ENCODE measurements at places on chromosomes 12 and 14.

- no peak for ATAC-seq
These were observed 15.0 kb downstream of the CCND2 start for GRCh38 chr12:4288296-4289131.

GRCh38 chr14:87002776-87003175 is 990.2 kb downstream of the GALC start:
- ATAC-seq, result no peak

DNA sequence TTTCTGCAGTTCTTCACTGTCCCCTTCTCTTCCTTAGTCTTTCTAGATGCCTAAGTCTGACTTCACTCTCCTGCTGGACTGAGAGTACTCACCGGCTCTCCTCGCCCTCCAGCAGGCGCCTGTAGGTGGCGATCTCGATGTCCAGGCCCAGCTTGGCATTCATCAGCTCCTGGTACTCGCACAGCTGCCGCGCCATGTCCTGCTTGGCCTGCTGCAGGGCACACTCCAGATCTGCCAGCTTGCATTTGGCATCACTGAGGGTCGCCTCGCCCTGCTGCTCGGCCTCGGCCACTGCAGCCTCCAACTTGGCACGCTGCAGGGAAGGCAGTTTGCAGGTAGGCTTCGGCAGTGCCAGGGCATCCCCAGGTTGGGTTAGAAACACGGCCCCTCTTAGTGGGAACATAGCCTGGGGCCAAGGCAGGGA is 5.2 kb downstream of the KRT84 start:
- ATAC-seq, result no peak

DNA sequence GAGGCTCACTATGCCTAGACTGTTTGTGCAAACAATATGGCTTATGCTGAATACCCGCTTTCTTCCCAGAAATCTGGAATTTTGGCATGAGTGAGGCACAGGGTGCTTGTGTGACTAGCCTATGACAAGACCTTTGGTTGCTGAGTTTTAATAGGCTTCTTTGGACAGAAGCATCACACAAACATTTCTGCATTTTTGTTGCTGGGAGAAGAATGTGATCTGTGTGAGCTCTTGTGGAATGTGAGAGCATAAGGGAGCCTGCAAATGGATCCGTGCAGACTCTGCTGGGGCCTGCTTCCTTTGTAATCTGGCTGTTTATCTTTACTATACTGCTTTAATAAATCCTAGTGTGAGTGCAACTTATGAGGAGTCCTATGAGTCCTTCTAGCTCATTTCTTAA is 83.0 kb upstream of the ZDHHC17 start:
- no peak for ATAC-seq

- ATAC-seq, result no peak
These were observed 266.3 kb downstream of the ZFP36L1 start for GRCh38 chr14:68526512-68527091.

- ATAC-seq, result peak; percentile 94
These were observed 15.9 kb upstream of the LRRK2 start for GRCh38 chr12:40208707-40209446.

- no peak for ATAC-seq
These were observed 130.8 kb downstream of the EFCAB11 start for GRCh38 chr14:89823743-89824142.

DNA sequence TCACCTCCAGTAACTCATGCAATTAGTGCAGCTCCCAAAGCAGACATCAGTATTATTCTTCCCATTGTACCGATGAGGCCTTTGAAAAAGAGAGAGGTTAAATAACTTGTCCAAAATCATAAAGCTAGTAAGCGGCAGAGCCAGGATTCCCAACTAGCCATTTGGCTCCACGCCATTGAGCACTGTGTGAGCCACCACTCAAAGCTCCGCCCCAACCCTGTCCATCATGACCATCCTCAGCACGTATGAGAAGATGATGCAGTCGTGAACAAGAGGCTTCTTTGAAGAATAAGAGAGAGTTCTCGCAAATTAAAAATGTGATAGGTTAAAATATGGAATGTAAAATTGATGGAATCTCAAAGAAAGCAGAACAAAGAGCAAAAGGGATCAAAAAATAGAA is 14.6 kb downstream of the CLMN start:
- no peak for ATAC-seq

GRCh38 chr14:59890676-59891075 is 20.1 kb upstream of the RTN1 start:
- no peak for ATAC-seq

DNA sequence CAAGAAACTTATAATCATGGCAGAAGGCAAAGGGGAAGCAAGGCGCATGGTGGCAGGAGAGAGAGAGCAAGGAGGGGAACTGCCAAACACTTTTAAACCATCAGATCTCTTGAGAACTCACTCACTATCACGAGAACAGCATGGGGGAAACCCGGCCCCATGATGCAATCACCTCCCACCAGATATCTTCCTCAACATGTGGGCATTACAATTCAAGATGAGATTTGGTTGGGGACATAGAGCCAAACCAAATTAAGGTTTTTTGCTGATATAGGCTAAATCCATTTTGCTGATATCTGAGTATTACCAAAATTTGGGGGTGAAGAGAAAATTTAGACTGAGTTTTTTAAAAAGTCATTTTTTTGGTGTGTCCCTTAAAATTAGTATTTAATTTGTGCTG is 54.9 kb upstream of the TMX1 start:
- no peak for ATAC-seq

DNA sequence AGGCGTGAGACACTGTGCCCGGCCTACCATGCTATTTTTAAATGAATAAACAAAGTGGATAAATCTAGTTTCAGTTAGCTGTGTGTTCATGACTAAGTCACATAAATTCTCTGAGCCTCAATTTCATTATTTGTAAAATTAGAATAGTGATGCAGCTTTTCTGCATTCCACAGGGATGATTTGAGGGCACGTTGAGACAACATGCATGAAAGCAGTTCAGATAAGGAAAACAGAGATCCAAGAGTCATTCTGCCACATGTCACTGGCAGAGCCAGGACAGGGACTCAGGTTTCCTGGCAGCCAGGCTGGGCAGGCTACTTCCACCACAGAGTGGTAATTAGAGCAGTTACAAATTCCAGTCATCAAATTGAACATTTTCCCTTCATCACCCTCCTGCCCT is 2.9 kb upstream of the PPP4R4 start:
- no peak for ATAC-seq

- peak; percentile 99 for ATAC-seq
These were observed 21.0 kb upstream of the RIC8B start for GRCh38 chr12:106753526-106753925.

GRCh38 chr12:95848575-95849388 is 10.0 kb upstream of the SNRPF start:
- ATAC-seq, result no peak

DNA sequence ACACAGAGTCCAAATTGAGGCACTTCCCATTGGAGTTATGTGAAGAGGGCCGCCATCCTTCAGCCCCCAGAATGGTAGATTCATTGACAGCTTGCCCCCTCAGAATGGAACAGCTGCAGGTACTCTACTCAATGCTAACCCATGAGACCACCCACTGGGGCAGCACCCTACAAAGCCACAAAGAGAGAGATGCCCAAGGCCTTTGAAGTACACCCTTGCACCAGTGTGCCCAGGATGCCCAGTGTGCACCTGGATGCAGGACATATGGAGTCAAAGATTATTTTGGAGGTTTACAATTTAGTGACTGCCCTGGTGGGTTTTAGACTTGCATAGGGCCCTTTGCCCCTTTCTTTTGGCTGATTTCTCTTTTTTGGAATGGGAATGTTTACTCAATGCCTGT is 933.9 kb downstream of the SLC16A7 start:
- no peak for ATAC-seq

GRCh38 chr14:91509878-91510170 is 286 bp downstream of the PPP4R3A start:
- ATAC-seq, result peak; percentile 57

DNA sequence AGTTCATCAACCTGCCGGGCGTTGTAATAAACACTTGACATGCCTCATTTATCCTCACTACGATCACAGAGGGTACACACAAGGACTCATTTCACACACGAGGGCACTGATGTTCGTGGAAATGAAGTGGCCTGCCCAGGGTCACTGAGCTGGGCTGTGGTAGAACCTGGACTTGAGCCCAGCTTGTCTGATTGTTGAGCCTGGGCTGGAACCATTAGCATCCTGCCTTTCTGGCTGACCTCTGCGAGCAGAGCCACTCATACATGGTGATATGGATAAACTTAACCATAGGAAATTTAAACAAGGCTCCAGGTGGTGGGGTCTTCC is 16.6 kb upstream of the JDP2 start:
- no peak for ATAC-seq

GRCh38 chr14:71467361-71467811 is 464.8 kb upstream of the RGS6 start:
- no peak for ATAC-seq

- no peak for ATAC-seq
These were observed 72.8 kb downstream of the SCARB1 start for GRCh38 chr12:124790650-124791400.

- peak; percentile 65 for ATAC-seq
These were observed 9.8 kb downstream of the GALNT4 start for GRCh38 chr12:89514751-89515150.

DNA sequence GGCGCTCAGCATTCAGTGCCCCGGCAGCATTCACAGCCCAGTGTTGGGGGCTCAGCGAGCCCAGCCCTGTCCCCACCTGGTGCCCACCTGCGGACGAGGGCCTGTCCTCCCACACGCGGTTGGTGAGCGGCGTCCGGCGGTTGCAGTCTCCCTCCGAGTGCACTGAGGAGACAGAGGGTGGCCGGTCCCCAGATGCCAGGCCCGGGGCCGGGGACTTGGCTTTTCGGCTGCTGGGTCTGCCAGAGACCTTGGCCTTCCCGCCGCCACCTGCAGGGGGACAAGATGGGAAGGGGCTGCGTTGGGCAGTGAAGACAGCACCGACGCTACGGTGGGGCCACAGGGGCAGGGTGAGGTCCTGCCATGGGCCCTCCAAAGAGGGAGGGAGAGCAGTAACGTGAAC is 31.2 kb downstream of the RFLNA start:
- ATAC-seq, result no peak

DNA sequence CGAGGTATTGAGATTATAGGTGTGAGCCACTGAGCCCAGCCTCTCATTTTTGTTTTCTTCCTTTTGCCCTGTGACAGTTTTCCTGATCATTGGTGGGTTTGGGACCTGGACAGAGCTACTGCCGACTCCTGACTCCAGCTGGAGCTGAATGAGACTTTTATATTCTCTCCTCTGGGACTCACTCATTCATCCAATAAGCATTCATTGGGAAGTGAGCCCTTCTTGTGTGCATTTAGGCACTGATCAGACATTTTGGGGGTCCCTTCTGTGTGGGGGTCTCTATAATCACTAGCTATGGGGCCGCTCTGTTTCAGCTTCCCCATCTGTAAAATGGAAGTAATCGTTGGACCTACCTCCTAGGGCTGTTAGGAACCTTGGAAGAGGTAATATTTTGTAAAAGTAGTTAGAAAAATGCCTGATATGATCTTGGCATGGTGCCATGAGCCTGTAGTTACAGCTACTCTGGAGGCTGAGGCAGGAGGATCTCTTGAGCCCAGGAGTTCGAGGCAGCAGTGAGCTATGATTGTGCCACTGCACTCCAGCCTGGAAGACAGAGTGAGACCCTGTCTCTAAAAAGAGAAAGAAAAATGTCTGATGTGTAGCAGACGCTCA is 7.2 kb downstream of the SH2B3 start:
- ATAC-seq, result no peak

- ATAC-seq, result no peak
These were observed 92.5 kb downstream of the DPF3 start for GRCh38 chr14:72801381-72801812.

DNA sequence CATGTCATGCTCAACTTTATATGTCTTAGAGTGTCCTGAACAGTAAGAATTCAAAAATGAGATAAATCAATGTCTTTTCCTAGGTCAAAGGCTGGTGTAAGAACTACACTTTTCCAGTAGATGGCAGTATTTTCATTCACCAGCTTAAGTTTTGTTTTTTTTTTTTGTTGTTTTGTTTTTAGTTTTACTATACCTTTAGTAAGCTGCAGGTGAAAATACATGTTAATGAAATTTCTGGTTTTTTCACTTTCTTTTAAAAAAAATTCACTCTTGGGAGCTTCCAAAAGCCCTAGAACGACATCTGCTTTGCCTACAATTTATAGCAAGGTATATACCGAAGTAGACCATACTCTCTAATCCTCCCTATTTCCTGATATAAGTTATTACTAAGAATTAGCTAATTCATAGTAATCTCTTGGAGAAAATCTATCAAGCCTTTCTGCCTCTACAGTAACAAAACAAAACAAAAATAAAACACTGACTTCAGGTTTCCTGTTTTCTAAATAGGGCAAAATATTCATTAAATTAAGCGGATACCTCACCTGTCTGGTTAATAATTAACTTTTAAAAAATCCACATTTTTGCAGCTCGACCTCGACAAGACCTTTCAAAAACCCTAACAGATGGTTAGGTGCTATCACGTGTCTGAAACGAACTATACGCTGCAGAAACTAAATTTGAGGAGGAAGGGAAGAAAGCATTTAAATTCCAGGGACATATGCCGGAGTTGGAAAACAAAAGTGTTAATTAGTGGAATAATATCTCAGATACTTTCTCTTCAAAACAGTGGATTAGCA is 2.7 kb upstream of the SAMD4A start:
- no peak for ATAC-seq

DNA sequence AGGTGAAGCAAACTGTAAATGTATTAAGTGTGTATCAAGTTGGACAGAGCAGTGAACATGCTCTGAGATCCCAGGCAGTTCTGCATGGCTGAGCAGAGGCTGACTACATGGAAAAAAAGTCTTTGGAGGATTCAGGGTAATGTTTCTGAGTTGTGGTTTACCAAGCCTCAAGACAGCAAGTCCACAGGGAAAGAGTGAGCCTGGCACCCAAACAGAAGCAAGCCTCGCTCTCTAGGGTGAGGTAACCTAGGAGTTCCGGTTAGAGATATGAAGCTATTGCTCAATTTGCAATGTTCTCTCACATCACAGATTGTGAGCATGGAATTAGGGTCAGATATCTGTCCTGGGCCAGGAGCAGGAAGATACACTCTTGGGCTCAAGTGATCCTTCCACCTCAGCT is 158.6 kb downstream of the MON2 start:
- ATAC-seq, result no peak

- ATAC-seq, result no peak
These were observed 28.3 kb upstream of the CMKLR1 start for GRCh38 chr12:108367436-108367835.

- no peak for ATAC-seq
These were observed 53.8 kb upstream of the GSC start for GRCh38 chr14:94823556-94824341.

- ATAC-seq, result no peak
These were observed 41.8 kb upstream of the AEBP2 start for GRCh38 chr12:19397534-19397933.

DNA sequence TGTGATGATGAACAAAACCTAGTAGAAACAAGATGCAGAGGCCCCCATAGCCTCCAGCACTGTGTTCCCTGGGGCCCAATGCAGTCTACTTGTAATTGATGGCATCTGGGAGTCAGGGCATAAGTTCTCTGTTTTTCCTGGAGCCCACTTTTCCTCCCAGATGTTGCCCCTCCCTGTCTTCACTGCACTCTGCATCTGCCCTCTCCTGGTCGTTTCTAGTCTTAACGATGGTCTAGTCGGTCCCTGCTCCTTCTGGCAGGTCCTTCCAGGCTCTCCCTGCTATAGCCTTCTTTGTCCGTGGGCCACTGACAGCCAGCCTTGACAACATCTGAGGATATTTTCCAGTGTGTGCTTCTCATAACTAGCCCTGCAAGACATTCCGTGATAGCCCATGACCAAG is 208.3 kb downstream of the GXYLT1 start:
- ATAC-seq, result no peak

- no peak for ATAC-seq
These were observed 14.7 kb downstream of the BLTP3B start for GRCh38 chr12:100127766-100128511.

GRCh38 chr14:99755629-99756603 is 37.3 kb upstream of the EML1 start:
- ATAC-seq, result no peak
